A549 treated with Mapracorat at 1 μM for 4 hours (cell line): ENCODE measurements at places on chromosomes 5 and 9. TPM values are rescaled to one million over a fixed set of nuclear protein-coding genes. Genes with fewer than 3 reads are reported as not detected.

Gene GRM6
- not detected in 5 replicates for total RNA-seq

Gene LCN9
- not detected in 5 replicates for total RNA-seq

Gene SPATA31D4
- total RNA-seq, result not detected in 5 replicates

Gene ERGIC1
- 296 to 347 TPM (median 328 TPM) in 5 replicates for total RNA-seq

Gene MAP1B
- total RNA-seq, result 34.2 to 44.3 TPM (median 42.4 TPM) in 5 replicates

Gene FOXD4L4
- total RNA-seq, result 0.08 TPM in 1 of 5 replicates, not detected in the others

Gene ADAMTS13
- total RNA-seq, result 0.42 to 0.64 TPM (median 0.49 TPM) in 5 replicates

Gene CCNO
- total RNA-seq, result 5.4 to 8.5 TPM (median 7.4 TPM) in 5 replicates

Gene EGFL7
- 34.8 to 56.2 TPM (median 54.2 TPM) in 5 replicates for total RNA-seq

Gene PCDHGA11
- total RNA-seq, result 0.04 to 0.06 TPM (median 0.05 TPM) in 3 of 5 replicates, not detected in the others

Gene OR1Q1
- total RNA-seq, result not detected in 5 replicates

Gene TMEM174
- total RNA-seq, result not detected in 5 replicates
